ENCODE measurements at places on chromosomes 5 and 9.

DNA sequence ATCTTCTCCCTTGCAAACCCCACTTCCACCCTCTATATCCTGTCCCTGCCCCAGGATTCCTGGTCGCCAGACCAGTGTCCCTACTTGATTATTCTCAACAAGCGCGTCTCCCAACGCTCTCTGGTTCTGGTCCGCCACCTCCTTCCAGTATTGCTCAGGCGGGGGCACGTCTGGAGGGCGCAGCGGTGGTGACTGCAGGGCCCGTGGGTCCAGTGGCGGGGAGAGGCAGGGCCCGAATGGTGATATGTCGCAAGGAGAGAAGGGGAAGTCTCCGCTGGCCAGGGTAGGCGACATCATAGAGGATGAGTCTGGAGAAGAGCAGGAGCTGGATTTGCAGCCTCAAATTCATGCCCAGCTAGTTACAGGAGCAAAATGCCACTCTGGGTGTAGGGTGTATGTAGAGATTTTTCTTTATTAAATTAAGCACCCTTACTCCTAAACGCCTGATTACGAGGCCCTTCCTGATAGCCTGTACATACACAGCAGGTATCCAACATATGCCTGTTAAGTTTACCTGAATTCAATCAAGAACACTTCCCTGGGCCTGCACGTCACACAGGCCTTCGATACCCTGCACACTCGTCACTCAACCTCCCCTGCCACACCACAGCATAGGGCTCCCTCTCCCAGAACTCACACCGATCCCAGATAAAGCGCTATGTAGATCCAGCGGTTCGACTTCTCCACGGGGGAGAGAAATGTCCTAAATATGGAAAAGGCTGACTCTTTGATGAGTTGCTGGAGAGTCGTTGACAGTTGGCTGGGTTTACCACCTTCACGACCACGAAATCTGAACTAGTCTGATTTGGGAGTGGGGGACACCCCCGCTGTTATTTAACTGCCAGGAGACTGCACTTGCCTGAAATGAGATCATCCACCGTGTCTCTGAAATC, 4.8 kb downstream of the MCIDAS start:
- no peak for DNase-seq

- DNase-seq = no peak
These were observed 20.1 kb downstream of the NKD2 start for GRCh38 chr5:1028481-1029281.

GRCh38 chr9:134350416-134350994, 24.2 kb downstream of the RXRA start:
- DNase-seq = no peak

DNA sequence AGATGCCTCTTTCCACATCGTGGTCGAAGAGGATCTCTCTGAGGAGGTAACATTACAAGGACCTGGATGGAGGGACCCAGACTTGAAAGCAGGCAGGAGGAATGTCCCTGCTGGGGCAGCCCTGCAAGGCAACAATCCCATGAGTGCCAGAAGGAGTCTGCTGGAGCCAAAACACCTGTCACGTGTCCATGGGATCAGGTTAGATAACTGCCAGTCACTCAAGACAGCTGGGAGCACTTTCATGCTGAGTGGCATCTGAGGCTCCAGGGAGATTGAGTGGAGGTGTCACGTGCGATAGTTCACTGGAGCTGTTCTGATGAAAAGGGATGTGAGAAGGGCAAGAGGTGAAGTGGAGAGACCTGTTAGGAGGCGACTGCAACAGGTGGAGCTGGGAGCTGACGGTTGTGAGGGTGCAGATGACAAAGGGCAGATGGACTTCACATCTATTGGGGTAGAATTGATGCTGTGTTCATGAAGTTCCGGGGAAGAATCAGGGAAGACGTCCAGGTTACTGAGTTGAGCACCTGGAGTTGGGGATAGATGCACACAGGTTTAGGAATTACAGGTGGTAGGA, 68.4 kb downstream of the ICE1 start:
- no peak for DNase-seq

DNA sequence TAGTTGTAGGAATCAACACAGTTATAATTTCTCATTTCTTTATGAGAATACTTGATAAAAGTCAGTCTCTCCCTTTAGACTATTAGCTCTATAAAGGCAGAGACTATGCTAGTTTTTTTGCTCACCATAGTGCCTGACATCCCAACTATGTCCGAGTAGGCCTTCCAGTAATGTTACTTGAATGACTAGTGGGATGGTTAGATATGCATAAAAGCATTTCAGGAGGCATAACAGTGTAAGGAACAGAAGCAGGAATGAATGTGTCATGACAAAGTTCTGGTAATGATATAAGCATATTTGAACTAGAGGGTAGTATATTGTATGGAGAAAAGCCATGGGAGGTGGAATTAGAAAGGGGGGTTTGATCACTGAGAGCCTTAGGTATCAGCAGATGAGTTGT, 77.4 kb upstream of the C5orf46 start:
- DNase-seq = no peak

Measured in naive thymus-derived CD4-positive, alpha-beta T cell (primary cell).